ENCODE measurements at places on chromosomes 13 and 19.

DNA sequence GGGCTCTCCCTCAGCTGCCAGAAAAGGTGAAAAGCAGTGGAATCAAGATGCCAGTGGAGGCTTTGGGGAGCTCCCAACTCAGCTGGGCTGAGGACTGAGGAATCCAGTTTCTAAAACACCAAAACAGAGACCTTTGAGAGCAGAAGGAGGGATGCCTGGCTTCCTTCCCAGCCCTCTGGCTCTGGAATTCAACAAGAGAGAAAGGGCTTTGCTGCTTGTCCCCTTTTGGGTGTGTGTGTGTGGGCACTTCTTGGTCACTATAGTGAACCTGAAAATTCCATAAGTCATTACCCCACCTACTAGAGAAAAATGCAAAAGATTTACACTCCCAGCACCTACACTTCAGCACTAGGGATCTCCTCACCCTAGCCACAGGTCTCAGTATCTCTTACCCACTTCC lies 30.3 kb upstream of the CYP2B6 start:
- no peak for DNase-seq

GRCh38 chr13:103839460-103839859 lies 773.2 kb upstream of the SLC10A2 start:
- no peak for DNase-seq

DNA sequence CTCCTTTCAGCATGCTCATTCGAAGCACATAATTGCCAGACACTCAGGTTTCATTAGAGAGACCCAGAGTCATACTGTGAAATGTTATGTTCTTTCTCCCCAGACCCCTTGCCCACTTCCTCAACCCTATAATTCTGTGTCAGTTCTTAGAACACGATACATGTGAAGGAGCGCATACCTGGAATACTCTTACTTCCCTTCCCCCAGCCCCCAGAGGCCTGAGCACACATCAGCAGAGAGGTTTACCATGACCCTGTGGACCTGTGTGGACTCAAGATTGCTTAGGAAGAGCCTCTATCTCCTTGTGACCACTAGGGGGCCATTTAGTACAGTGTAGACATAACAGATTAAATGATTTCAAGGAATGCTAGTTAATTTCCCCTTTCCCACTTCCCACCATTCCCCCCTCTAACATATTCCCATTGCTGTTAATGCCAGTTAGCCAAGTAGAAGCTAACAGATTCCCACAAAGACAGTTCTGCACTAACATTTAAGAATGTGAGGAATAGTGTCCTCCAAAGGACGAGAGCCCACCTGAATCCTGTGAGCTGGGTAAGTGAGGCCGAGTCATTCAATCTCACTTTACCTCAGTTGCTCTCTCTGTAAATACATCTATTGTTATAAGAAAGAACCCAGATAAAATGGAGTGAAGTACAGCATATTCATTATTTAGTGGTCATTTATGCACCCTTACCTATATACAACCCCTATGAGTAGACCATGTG lies 154.2 kb upstream of the MAB21L1 start:
- DNase-seq = peak; percentile 94

GRCh38 chr19:38956264-38956663 lies 19.3 kb downstream of the FBXO17 start:
- no peak for DNase-seq

DNA sequence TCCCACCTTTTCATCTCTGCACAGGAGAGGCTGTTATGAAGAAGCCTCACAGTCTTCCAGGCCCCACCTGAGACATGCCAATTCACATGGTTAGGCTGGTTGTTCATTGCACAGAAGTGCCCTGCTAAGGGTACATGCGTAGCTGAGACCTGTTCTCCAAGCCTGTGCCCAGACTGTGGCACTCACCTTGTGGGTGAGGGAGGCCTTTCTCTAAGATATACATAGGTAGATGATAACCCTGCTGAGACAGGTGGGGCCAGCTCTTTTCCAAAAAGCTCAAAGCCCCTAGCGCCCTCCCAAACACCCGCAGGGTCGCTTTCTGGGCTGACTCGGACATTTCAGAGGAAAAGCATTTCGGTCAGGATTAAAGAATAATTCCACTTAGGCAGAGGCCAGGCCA lies 53.5 kb upstream of the ZNF507 start:
- DNase-seq = no peak

- DNase-seq = no peak
Observed at GRCh38 chr19:50340331-50340730, 11.2 kb upstream of the KCNC3 start.

DNA sequence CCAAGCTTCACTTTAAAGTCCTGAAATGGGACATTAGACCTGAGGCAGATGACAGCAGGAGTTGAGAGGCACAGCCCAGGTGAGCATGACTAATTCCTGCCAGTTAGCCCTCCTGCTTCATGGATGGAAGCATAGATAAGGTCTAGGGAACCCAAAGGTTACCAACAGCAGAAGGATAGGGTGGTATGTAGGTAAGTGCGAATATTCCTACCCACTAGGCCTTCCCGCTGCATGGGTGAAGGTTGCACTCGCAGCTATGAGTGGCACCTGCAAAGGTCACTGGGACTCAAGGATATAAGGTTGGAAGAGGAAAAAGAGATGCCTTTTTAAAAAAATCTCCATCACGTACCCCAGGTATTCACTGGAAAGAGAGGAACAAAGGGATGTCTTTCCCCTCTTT lies 12.2 kb upstream of the MLLT1 start:
- no peak for DNase-seq

GRCh38 chr13:42836930-42837690 lies 55.7 kb downstream of the FAM216B start:
- DNase-seq = peak; percentile 52

DNA sequence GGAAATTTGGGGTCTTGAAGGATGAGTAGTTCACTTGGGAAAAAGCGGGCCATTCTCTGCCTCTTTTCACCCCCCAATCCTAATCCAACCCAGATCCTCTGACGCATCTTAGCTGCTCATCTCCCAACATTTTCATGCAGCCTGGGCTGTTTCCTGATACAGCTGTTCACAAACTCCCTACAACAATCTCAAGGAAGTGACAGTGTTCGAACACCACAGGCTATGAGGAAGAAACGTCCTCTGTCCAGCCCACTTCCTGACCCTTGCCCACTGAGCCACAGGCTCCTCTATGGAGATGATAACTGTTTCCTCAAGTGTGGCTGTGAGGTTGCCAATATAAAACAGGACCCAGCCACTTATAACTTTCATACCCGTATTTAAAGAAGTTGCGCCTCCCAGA lies 16.2 kb downstream of the LMTK3 start:
- DNase-seq = no peak

GRCh38 chr13:61692691-61693090 lies 277.0 kb upstream of the PCDH20 start:
- no peak for DNase-seq

DNA sequence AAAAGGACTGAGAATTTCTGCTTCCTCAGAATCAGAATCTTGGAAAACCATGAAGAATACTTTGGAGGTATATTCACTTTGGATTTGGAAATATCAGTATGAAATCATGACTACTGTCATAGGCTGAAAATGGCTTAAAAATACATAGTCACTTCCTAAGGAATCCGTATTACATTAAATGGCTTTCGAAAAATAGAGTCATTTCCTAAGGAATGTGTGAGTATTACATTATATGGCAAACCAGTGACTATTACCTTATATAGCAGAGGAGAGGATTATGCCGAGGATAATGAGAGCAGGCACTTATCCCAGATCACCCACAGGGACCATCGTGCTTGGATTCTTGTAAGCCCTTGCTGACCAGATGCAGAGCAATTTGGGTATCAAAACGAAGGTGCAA lies 1471.8 kb downstream of the EFNB2 start:
- no peak for DNase-seq

DNA sequence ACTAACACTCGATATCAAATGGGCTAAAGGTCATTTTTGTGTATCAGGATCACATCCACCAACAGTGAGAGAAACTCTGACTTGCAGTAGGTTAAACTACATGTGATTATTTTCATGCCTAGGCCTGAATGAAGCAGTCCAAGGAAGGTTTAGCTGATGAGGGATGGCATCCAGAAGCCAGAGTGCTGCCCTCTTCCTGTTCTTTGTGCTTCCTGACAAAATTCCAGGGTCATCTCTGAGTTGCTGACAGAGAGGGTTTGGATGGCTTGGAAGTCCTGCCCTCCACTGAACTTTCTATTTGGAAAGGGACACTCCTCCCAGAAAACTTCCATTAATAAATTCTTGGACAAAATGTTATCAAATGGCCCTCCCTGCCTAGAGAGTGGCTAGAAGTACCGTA lies 728.3 kb upstream of the SLC10A2 start:
- DNase-seq = peak; percentile 9

DNA sequence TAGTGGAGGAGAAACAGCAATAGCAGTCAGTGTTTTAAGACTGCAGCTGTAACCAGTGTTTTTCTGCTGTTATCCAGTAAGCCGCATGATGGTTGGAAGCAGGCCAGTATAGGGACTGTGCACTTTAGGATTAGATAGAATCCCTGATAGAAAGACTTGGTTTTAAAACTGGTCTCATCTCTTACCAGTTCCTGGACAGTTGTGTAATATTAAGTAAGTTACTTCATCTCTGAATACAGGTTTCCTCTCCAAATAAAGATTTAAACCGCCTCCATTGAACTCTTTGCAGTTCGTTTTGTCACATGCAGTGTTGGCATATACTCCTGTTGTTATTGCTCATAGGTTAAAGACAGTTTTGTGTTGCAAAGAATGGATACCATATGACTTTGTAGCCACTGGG lies 25.6 kb downstream of the URI1 start:
- no peak for DNase-seq

All from GM23338 (cell line).